ENCODE measurements at places on chromosomes 6 and 20.

GRCh38 chr6:3419624-3420272 is 37.1 kb downstream of the SLC22A23 start:
- no peak for DNase-seq

DNA sequence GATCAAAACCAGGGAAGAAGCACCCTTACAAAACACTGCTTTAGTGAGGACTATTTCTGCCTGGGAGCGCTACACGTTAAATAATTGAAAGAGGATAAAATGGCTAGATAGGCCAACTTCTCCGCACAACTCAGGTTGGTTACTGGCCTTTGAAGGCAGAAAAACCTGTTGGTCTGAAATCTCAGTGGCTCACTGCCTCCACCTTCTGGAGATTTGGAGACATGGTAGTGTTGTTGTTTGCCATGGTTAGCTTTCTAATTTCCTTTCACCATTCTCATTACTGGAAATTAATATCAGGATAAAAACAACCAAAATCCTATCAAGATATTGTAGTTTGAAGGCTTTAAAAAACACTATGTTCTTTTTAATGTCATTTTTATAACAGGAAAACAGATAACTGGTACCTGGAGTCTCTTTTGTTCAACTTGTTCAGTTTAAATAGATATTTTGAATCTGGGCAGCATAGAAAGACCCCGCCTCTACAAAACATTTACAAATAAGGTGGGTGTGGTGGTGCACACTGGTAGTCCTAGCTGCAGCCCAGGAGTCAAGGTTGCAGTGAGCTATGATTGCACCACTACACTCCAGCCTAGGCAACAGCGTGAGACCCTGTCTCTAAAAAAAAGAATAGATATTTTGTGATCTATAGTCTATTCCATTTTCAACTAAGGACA is 27.5 kb upstream of the BCLAF1 start:
- DNase-seq, result peak; percentile 59

DNA sequence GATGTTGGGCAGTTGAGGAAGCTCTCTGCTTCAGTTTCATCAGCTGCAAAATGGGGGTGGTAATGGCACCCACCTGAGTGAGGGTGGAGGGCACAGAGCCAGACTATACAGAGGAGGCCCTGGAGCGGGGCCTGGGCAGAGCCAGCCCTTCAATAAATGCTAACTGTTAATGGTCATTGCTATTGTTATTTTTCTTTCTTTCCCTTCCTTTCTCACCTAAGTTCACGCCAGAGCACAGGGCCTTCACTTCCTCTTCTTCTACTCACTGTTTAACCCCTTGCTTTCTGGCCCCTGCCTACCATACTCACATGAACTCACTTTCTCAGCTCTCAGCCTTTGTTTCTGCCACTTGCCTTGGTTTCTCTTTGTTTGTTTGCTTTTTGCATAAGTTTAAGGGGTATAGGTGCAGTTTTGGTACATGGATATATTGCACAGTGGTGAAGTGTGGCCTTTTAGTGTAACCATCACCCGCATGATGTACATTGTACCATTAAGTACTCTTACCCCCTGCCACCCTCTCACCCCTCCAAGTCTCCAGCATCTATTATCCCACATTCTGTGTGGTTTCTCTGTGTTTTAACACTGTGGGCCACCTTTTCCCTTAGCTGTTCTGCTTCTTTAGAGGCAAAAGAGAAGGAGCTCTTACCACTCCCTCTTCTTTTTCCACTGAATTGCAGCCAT is 7.5 kb upstream of the RREB1 start:
- no peak for DNase-seq

DNA sequence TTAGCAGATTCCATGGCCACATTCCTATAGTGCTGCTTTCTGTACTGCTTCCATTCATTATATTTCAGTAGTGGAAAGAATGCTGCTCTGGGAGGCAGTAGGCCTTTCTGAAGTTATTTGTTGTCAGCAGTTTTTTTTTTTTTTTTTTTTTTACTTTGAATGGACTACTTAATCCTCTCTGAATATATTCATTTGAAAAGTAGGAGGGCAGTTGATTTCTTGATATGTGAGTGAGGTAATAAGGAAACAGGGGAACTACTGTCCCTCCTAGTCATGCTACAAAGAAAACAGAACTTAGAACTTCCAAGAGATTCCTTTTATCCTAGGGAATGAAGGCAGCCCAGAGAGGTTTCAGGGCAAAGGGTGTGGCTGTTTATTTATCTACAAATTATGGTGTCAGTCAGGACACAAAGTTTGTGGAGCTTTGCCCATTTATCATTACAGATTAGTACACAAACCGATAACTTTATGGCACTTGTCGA is 155.9 kb downstream of the JARID2 start:
- peak; percentile 57 for DNase-seq

- DNase-seq, result peak; percentile 45
These were observed 3.6 kb upstream of the MYLK2 start for GRCh38 chr20:31815408-31816188.

- no peak for DNase-seq
These were observed 164.9 kb downstream of the CDH26 start for GRCh38 chr20:60123096-60123495.

GRCh38 chr6:93318121-93318520 is 101.2 kb downstream of the EPHA7 start:
- DNase-seq, result no peak

DNA sequence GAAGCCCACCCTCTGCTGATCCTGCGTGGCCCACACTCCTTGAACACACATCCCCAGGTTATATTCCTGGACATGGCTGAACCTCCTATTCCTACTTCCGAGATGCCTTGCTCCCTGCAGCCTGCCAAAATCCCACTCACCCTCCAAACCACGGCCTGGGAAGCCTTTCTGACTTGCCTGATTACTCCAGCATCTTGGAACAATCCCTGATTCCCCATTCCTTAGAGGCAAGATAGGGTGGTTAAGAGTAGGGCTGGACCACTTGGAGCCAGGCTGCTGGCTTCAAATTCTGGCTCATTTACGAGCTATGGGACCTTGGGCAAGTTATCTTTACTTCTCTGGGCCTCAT is 45.9 kb upstream of the CDH22 start:
- no peak for DNase-seq

DNA sequence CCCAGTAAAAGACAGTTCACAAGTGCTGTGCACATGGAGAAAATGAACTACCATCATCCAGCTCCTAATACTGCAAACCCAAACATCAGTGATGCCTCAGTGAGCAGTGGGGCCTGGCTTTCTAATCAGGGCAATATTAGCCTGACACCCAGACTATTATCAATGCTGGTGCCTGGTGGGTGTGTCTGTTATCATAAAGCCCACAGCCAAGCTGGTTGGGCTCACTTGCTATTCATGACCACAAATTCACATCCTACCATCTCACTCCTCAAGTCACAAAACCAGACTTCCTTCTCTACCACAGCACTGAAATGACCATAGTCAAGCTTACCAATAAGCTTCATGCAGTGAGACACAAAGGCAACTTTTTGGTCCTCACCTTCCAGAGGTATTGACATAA is 180.8 kb upstream of the PLN start:
- no peak for DNase-seq

GRCh38 chr20:50333812-50334211 is 143.2 kb downstream of the CEBPB start:
- no peak for DNase-seq

DNA sequence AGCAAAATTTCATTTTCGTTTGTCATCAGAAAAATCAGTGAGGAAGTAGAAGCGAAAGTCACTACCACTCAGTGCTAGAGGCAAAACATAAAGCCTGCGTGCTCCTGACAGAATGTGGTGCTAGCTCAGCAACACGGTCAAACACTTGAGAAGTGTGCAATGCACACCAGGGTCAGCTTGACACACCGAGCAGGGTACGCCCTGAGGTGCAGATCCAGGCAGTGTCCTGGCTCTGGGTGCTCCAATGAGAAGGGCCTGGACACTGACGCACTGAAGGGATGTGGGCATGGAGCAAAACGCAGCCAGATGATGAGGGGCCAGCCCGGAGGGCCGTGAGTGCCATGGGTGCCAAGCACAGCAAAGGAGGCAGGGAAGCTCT is 5.9 kb downstream of the RNASET2 start:
- DNase-seq, result no peak

GRCh38 chr20:53599910-53600632 is 6.4 kb upstream of the ZNF217 start:
- DNase-seq, result no peak

GRCh38 chr6:55388211-55388610 is 60.9 kb downstream of the GFRAL start:
- no peak for DNase-seq

GRCh38 chr20:958936-959815 is 42.9 kb downstream of the RSPO4 start:
- DNase-seq, result no peak

GRCh38 chr6:75934643-75935472 is 137.6 kb downstream of the IMPG1 start:
- DNase-seq, result peak; percentile 85

- no peak for DNase-seq
These were observed 10.9 kb upstream of the SLC22A7 start for GRCh38 chr6:43286980-43287716.
